GM04503 (cell line): ENCODE measurements at places on chromosomes 2 and 18.

DNA sequence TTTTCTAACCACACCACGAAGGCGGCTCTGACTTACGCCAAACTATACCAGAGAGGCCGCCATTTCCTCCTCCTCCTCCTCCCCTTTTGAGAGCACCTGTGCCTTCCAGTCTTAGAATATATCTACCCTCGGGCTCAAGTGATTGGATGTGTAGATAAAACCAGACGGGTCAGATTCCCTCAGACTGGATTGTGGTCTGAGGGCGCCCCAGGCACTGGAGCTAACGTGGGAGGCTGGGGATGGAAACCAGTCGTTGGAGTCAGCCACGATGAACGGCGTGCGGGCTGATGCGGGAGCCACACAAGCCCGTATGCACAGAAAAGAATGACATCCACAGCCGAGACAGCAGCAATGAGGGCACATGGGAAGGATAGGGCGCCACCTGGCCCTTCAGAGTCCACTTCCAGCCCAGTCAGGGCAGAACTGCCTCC is 12.3 kb upstream of the ODC1 start:
- no peak for DNase-seq

GRCh38 chr2:203988500-203989260 is 52.1 kb downstream of the ICOS start:
- no peak for DNase-seq

- DNase-seq: no peak
Measured at GRCh38 chr2:109591206-109591605, 22.6 kb downstream of the SEPTIN10 start.

- no peak for DNase-seq
Measured at GRCh38 chr18:22253156-22253555, 83.8 kb downstream of the GATA6 start.

DNA sequence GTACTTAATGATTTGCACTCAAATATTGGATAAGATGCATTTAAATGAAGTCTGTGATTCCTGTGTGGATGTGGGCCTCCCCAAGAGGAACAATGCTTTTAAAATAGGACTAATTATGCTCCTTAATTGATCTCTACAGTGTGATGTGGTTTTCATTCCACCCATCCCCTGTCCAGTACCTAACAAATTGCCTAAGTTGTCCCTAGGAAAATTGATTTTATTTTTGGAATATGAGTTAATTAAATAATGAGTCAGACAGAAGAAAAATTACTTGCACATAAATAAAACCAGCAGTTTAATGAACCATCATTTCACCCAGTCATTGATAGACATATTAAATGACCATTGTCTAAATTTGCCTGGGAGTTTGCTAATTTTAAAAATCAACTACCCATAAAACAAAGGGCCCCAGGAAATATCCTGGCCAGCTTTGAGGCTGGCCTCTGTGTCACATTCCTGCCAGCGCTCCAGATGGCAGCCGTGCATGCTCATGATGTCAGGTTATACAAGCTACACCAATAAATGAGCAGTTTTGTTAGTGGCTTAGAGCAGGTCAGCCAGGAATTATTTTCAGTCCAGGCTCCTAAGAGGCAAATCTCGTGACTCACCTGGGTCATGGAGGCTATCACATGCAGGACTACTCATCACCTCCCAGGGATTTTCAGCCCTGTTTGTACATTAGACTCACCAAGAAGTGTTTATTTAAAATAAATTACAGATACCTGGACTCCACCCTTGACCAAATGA is 31.9 kb downstream of the ABHD3 start:
- peak; percentile 28 for DNase-seq
